Lung (tissue), 17 donors: ENCODE measurements at places on chromosomes 13 and 19.

GRCh38 chr13:34322014-34322742 is 504.2 kb downstream of the RFC3 start:
- DNase-seq: no peak

GRCh38 chr19:18745012-18745735 is 45.9 kb downstream of the COMP start:
- DNase-seq: no peak

DNA sequence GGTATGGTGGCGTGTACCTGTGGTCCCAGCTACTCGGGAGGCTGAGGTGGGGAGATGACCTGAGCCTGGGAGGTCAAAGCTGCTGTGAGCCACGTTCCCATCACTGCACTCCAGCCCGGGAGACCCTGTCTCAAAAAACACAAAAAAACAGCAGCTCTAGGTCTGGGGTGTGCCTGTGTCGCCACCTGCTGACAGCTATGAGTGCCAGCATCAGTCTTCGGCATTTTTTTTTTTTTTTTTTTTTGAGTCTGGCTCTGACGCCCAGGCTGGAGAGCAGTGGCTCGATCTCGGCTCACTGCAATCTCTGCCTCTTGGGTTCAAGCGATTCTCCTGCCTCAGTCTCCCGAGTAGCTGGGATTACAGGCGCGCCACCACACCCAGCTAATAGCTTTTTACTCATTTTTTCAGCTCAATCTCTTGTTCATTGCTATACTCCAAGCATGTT is 10.1 kb downstream of the AP2S1 start:
- DNase-seq: peak; percentile 87

GRCh38 chr19:49727217-49728030 is 35.7 kb downstream of the TSKS start:
- peak; percentile 94 for DNase-seq

- DNase-seq: no peak
These were observed 2590.1 kb downstream of the PCDH9 start for GRCh38 chr13:64640002-64640401.

DNA sequence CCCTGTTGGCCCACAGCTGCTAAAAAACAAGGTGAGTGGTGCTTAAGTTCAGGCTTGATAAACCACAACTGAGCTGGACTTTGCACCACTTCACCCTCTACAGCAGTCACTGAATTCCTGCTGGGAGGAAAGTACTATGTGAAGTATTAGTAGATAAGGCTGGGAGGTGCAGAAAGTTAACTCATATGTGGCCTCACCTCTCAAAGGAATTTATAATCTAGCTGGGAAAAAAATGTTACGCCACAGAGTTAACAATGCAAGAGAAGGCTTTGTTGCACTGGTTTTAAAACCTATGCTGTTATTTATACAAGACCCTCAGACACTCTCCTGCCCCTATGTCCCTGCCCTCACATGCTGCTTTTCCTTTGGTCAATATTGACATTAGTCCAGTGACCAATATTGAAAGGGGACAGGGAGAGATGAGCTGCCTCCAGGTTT is 60.9 kb downstream of the LIG4 start:
- DNase-seq: peak; percentile 51

DNA sequence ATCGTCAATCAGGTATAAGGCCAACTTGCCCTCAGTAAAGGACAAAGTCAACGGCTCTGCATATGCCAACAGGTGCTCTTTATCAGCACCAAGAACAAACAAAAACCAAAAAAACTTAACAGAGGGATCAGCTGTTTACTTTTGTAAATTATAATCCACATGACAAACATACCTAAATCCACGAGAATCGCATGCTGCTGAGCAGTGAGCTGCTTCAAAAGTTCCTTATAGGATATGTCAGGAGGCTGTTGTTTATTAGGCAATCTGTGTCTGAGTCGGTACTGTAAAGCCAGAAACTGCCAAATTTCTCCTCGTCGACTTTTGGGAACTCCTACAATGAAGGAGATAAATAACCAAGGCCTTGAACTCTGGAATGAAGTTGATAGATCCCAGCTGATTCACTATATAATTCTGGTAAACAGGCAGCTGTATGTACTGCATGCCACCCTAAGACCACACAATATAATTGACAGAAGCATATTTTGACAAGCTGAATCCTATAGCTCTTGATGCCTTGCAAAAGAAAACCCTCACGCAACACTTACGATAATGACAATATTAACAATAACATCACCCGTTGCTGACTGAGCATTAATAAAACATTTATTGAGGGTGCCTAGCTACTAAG is 179.8 kb downstream of the TBC1D4 start:
- peak; percentile 62 for DNase-seq

GRCh38 chr19:29366757-29367156 is 153.8 kb upstream of the UQCRFS1 start:
- DNase-seq: no peak

DNA sequence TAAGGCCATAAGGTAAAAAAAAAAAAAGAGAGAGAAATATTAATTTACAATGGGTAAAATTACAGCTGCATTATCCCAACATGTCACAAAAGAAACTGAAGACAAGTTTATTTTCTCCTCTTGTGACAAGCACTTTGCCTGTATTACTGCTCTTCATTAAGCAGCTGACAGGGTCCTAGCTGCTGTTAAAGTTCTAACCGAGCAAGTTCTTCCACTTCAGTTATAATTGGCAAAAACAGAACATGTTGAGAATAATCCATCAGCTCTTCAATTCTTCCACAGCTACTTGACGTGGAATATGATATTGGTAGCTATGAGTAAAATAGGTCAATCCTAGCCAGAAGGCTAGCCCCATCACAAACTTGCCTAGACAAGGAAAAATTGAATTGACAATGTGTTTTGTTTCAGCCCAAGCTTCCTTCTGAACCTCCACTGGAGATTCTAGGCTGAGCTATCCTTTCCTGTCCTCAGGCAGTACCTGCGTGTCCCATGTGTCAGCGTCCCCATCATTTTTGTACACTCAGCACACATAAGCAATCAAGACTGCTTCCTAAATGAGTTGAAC is 32.2 kb upstream of the DOCK9 start:
- peak; percentile 53 for DNase-seq

DNA sequence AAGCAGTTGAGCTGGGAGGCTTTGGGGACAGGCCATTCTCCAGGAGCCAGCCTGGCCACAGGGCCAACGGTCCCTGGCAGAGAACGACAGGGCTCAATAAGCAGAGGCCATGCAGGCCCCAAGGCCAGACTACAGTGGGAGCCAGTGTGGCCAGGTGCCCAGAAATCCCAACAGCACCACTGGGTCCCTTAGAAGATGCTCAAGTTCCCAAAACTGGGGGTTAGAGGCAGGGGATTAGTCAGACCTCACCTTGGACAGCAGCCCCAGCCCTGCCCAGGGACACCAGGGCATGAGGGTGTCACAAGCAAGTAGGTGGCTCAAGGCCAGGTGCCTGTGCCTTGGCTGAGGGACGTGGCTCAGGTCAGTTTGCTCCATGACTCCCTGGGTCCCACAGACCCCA is 12.8 kb downstream of the SCGB2B2 start:
- DNase-seq: no peak

DNA sequence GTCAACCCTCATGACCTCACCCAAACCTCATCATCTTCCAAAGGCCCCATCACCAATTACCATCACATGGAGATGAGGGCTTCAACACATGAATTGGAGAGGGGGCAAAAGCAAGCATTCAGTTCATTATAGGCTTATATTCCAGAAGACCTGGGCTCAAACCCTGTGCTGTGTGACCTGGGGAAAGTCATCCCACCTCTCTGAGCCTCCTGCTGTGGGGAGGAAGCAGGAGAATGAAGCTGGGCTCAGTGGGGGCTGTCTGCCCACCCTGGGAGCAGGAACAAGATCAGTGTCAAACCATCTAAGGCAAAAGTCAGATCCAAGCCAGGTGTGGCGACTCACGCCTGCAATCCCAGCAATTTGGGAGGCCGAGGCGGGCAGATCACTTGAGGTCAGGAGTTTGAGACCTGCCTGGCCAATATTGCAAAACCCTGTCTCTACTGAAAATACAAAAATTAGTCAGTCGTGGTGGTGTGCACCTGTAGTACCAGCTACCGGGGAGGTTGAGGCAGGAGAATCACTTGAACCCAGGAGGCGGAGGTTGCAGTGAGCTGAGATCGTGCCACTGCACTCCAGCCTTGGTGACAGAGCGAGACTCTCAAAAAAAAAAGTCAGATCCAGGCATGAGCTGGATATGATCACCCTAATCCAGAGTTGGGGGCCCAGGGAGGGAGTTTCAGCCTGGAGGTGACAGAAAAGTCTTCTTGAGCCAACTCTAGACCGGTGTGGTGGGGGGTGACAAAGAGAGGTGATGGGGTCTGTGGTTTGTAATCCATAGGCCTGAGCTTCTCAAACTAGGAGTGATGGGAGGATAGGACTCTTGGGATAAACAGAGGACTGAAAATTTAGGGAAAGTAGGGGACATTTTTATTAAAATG is 1.6 kb upstream of the TPM4 start:
- no peak for DNase-seq

DNA sequence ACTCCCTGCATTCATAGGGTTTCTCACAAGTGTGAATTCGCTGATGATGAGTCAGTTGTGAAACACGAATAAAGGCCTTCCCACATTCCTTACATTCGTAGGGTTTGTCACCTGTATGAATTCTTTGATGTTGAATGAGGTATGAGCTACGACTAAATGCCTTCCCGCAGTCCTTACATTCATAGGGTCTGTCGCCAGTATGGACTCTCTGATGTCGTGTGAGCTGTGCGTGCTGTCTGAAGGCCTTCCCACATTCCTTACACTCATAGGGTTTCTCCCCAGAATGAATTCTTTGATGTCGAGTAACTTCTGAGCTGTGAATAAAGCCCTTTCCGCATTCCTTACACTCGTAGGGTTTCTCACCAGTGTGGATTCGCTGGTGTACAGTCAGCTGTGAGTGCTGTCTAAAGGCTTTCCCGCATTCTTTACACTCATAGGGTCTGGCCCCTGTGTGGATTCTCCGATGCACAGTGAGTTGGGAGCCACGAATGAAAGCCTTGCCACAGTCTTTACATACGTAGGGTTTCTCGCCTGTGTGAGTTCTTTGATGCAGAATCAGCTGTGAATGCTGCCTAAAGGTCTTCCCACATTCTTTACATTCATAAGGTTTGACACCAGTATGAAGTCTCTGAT is 30.5 kb upstream of the COX7A1 start:
- DNase-seq: peak; percentile 39

GRCh38 chr19:16091546-16092475 is 15.5 kb downstream of the TPM4 start:
- DNase-seq: no peak

DNA sequence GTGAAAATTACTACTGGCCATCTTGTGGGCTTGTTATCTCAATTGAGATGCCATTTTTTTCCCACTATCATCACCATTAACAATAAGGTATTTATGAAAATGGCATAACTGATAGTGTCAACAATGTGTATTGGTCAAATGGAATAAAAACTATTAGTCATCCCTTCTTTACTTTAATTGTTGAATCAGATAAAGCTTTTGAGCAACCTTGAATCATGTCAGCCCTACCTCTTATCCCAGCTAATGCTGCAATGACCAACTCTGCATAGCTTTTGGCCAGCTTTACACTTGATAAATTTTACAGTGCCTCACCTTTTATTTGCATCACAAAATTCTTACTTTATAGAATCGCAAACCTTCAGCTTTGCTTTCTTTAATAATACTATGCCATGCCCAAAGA is 784.0 kb upstream of the PRR20A start:
- no peak for DNase-seq

DNA sequence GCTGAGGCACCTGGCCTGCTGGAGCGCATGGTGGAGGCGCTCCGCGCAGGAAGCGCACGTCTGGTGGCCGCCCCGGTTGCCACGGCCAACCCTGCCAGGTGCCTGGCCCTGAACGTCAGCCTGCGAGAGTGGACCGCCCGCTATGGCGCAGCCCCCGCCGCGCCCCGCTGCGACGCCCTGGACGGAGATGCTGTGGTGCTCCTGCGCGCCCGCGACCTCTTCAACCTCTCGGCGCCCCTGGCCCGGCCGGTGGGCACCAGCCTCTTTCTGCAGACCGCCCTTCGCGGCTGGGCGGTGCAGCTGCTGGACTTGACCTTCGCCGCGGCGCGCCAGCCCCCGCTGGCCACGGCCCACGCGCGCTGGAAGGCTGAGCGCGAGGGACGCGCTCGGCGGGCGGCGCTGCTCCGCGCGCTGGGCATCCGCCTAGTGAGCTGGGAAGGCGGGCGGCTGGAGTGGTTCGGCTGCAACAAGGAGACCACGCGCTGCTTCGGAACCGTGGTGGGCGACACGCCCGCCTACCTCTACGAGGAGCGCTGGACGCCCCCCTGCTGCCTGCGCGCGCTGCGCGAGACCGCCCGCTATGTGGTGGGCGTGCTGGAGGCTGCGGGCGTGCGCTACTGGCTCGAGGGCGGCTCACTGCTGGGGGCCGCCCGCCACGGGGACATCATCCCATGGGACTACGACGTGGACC is 9.7 kb upstream of the STRN4 start:
- no peak for DNase-seq

DNA sequence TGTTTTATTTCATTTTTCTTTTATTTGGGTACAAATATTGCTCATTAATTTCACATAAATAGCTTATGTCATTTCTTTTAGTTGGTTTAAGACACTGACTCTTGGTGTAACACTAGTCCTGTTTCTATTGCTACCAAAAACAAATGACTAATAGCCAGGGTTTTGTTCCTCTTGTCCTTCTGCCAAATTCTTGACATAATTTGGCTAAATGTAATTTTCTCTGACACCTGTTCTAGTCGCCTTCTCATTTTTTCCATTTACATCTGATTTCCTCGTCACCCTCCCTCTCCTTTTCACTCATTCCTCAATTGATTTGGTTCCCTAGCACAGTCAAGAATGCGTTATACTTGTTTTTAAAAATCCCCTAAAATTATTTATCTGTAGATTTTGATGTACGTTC is 1718.7 kb downstream of the EFNB2 start:
- no peak for DNase-seq
